ENCODE measurements at places on chromosomes 2 and 18.

DNA sequence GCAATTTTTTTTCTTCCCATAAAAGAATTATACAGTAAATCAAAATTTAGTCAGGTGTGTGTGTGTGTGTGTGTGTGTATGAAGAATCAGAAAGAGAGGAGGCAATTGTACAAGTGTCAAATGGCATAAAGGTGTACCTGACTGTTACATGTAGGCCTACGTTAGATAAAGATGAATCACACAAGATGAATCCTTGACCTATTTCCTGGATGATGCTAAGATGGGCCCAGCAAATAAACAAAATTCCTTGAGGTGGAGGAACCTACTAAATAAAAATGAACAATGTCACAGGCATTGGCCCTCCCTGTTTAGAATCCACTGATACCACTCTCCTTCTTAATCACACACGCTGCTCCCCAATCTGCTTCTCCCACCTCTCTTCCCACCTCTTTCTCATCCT is 79.7 kb upstream of the LRATD1 start:
- no peak for DNase-seq

- no peak for DNase-seq
Measured at GRCh38 chr2:182541268-182541667, 114.4 kb upstream of the PDE1A start.

GRCh38 chr2:226711606-226712296 is 87.9 kb downstream of the IRS1 start:
- DNase-seq, result no peak

GRCh38 chr2:194464964-194465638 is 1191.9 kb upstream of the SLC39A10 start:
- DNase-seq, result no peak

GRCh38 chr2:180690611-180691010 is 289.8 kb upstream of the UBE2E3 start:
- no peak for DNase-seq

GRCh38 chr2:7748717-7749415 is 831.7 kb downstream of the RNF144A start:
- DNase-seq, result no peak

DNA sequence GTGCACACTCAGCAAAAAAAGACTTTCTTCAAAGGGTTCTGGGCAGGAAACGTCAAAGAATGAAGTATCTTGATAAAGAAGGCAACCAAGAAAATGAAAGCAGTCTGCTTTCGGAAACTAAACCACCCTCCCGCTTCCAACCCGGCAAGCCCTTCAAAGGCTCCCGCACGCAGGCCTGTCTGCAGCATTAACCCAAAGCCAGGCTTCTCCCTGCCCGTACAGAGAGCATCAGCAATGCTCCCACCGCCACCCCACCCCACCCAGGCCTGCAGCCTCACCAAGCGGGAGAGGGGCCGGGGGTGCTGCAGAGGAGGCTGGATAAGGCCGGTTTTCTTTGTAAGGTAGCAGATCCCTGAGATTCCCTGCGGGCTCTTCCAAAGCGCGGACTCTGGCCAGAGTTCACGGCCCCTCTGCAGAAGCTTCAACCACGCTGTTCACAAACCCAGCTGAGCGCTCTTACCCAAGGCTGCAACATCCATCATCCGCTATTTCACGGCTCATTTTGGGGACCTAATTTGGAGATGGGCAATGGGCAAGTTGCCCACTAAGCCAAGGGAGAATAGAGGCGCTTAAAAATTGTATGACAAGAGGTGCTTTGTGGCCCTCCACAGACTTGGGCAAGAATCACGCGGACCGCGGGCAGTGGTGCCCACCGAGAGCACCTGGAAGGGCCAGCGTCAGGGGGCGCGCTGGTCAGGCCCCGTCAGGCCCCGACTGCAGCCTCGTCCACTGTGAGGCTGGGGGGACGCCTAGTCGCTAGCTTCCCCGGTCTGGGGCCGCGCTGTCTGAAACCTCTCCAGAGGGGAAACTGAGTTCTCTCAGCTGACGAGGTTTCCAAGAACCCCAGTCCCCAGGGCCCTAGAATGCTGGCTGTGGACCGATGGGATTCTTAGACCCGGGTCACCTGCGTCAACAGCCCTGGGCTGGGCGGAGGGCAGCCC is 225.4 kb upstream of the ID2 start:
- no peak for DNase-seq

- no peak for DNase-seq
Measured at GRCh38 chr2:207473049-207473930, 56.5 kb upstream of the CREB1 start.

- peak; percentile 14 for DNase-seq
Measured at GRCh38 chr18:58831606-58832005, 33.1 kb upstream of the ZNF532 start.

GRCh38 chr2:43328832-43329231 is 102.4 kb upstream of the ZFP36L2 start:
- DNase-seq, result no peak

- no peak for DNase-seq
Measured at GRCh38 chr2:190575263-190575662, 40.7 kb upstream of the NEMP2 start.

DNA sequence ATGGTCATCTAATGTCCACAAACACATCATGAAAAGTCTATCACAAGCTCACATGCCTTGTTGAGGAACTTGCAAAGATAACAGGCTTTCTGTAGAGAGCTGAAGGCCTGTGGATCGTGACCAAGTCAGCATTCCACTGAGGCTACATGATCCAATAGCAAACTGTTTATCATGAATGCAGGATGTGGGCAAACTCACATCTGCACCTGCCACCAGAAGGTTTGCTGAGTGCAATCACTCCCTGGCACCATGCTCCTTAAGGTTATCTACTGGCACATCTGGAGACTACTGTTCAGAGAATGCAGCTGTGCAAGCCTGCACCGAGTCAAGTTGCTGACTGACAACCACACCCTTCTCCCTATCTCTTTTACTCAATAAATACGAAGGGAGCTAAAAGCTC is 67.3 kb upstream of the ACAA2 start:
- DNase-seq, result no peak

All from H54 (cell line).